ENCODE measurements at places on chromosomes 6 and 20.

GRCh38 chr6:153588330-153588729 is 450.7 kb upstream of the OPRM1 start:
- DNase-seq: no peak

DNA sequence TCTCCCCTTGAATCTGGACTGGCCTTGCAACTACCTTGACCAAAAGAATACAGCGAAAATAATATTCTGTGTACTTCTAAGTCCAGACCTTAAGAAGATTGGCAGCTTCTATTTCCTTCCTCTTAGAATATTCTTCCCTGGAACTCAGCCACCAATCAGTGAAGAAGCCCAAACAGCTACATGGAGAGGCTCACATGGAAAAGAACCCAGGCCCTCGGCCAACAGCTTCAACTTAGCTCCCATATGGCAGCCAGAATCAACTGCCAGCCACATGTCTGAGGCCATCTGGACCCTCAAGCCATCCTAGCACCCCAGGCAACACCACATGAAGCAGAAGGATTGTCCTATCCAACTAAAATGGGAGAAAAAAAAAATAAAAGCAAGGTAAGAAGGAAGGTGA is 178.8 kb downstream of the IBTK start:
- no peak for DNase-seq

DNA sequence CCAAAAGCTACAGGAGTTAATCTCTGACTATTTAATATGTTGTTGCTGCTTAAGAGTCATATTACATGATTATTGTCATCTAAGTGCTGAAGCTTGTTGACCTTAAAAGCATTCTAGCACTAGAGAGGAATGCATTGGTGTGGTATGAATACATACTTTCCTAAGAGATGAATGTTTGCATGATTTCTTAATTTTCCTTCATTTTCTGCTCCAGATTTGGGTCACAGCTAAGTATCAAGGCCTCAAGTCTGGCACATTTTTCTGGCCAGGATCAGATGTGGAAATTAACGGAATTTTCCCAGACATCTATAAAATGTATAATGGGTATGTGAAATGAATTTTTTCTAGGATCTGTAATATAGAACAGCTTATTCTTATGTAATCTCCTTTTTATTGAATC is 53.6 kb downstream of the ENPP1 start:
- no peak for DNase-seq

- no peak for DNase-seq
Observed at GRCh38 chr20:37734228-37734985, 40.6 kb downstream of the CTNNBL1 start.

- no peak for DNase-seq
Observed at GRCh38 chr6:34514112-34514511, 42.0 kb downstream of the SPDEF start.

- no peak for DNase-seq
Observed at GRCh38 chr6:170281331-170282292, 9.3 kb downstream of the DLL1 start.

- no peak for DNase-seq
Observed at GRCh38 chr20:37526238-37526838, 1.3 kb downstream of the BLCAP start.

GRCh38 chr20:16387666-16388065 is 185.6 kb downstream of the KIF16B start:
- DNase-seq: no peak

DNA sequence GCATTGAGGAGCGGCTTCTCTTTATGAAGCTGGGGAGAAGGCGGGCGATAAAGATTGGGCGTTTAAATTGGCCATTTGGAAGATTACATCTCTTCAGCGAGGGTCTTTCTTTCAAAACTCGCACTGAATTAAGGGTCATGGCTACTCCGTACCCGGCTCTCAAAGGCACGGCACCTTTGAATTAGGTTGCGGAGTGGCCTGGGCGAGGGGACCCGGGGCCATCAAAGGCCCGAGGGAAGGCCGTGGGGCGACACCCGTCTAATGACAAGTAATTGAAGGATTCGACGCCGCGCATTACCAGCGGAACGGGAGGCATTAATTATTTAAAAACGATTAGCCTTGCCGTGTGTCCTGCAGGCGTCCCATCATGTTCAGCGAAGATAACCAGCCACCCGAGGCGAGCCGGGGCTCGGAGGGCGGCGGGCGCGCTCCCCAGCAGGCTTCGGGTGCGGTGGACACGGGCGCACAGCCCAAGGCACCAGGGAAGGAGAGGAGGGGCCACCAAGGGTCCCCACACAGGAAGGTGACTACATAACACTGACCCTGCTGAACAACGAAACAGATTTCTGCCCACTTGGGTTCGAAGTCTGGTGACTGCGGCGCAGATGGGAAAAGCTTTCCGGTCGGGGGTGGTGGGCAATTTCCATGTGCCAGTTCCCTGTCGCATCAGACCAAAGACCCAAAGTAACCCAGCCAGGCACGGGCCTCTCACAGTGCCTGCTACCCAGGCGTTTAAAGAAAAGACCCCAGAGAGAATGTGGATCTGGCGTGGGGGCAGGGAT is 7.4 kb downstream of the FOXA2 start:
- DNase-seq: no peak

DNA sequence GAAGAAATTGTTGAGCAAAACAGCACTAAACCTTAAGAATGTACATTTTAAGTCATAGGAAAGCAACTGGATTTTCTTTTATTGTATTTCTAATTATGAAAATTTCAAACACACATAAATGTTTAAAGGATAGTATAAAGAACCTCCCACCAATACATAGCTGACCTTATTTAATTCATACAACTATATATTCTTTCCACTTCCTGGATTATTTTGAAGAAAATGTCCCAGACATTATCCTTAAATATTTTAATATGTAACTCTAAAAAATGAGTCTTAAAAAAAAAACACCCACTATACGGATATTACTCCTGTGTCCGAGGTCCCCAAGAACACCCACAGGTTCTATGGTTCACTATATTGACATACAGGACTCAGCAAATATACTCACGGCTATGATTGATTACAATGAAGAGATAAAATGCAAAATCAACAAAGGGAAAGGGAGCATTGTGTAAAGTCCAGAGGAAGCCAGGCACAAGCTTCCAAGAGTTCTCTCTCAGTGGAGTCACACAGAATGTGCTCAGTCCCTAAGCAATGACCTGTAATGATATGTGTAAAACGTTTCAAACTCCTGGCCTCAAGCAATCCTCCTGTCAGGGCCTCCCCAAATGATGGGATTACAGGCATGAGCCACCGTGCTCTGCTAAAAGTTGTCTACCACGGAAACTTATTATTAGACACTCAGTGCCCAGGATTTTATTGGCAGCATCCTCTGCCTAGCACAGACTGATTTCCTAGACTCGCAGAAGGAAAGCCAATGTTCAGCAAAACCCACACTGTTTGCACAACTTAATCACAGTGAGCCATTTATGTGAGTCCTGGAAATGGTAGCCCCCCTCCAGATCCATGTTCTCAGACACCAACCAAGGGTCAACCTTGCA is 23.2 kb downstream of the GLYATL3 start:
- DNase-seq: no peak

Measured in CD4-positive, alpha-beta T cell treated with Interleukin-15 for 4 hours (primary cell).